Upper lobe of right lung (tissue), 1 donor: ENCODE measurements at places on chromosomes 3 and 15. TPM values are rescaled to one million over a fixed set of nuclear protein-coding genes. Genes with fewer than 3 reads are reported as not detected.

Gene MAGI1
- total RNA-seq = 45.8 TPM

Gene NEK10
- total RNA-seq = 0.49 TPM

Gene LMOD3
- total RNA-seq = 0.12 TPM

Gene IQCF5
- total RNA-seq = not detected

Gene WDR93
- not detected for total RNA-seq

- no peak overlapping the region for H3K4me3 ChIP-seq
- no peak overlapping the region for H3K27ac ChIP-seq
- H3K36me3 ChIP-seq = no peaks in the 10 kb centered on the region
- H3K27me3 ChIP-seq = no peaks in the 10 kb centered on the region
Measured at GRCh38 chr3:98977520-98977919, 76.0 kb upstream of the DCBLD2 start.

GRCh38 chr3:108071368-108071767 is 19.5 kb downstream of the CD47 start:
- DNase-seq = no peak
- H3K4me3 ChIP-seq = no peak overlapping the region
- peaks cover 26% of the 10 kb centered on the region for H3K36me3 ChIP-seq
- peaks cover 14% of the 10 kb centered on the region for H3K4me1 ChIP-seq

DNA sequence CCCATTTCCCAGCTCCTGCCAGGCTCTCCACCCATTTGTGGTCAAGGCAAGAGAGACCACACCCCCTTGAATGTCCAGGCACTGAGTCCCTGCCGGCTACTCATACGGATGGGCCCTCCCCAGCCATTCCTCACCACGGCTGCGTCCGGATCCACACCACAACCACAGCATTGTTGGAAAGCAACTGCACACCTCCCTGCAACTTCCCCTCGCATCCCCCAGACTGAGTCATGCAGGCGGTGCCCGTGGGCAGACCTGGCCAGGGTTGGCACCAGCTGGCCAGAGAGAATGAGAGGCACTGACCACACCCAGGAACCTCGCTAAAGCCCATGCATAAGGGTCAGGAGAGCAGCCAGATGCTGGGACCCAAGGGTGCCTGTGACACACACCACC is 30.5 kb downstream of the LOXL1 start:
- no peak overlapping the region for H3K27ac ChIP-seq
- no peak overlapping the region for H3K4me3 ChIP-seq
- H3K36me3 ChIP-seq = no peaks in the 10 kb centered on the region
- DNase-seq = no peak

DNA sequence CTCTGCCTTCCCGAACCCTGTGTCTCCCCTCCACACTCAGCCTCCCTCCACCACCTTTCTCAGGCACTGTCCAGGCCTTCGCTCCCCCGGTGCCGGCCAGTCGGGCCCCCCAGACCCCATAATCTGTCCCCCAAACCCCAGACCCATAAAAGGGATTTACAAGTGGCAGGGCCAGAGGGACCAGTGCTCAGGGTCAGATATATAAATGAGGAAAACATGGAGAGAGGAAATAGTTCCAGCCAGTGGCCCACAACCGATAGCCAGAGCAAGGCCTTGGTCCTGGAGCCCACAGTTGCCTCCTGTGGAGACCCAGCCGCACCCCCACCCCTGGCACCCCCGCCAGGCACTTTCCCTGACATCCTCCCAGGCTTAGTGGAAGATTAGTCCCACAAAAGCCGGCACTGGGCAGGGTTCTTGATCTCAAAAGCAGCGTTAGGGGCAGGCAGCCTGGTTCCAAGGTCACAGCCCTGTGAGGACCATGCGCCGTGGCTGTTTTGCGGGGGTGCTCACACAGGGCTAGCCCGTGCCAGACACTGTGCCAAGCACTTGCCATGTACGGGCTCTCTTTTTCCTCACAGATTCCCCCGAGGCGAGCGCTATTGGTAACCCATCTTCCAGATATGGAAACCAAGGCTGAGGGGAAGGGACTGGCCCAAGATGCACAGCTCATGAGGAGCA is 1.1 kb upstream of the PLXND1 start:
- DNase-seq = no peak
- peak overlapping the region; percentile 57 for H3K4me3 ChIP-seq
- no peaks in the 10 kb centered on the region for H3K27me3 ChIP-seq
- peaks cover 67% of the 10 kb centered on the region for H3K4me1 ChIP-seq
- H3K27ac ChIP-seq = peak overlapping the region; percentile 87

GRCh38 chr3:32002561-32003368 is 21.2 kb downstream of the ZNF860 start:
- no peaks in the 10 kb centered on the region for H3K27me3 ChIP-seq
- no peaks in the 10 kb centered on the region for H3K36me3 ChIP-seq
- H3K4me3 ChIP-seq = no peak overlapping the region
- peak; percentile 66 for DNase-seq
- no peak overlapping the region for H3K27ac ChIP-seq

DNA sequence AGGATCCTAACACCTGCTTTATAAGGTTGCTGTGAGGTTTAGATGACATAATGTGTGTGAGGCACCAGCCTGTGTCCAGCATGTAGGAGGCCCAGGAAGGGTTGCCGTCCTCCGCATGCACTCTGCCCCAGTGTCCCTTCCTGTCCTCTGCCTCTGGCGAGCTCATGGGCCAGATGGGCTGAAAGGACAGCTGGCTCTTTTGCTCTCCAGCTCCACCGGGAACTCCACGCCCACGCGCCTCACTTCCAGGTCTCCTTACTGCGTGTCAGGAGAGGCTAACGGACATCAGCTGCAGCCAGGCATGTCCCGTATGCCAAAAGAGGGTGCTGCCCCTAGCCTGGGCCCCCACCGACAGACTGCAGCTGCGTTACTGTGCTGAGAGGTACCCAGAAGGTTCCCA is 12.2 kb downstream of the MUC20 start:
- no peak overlapping the region for H3K27ac ChIP-seq

- no peaks in the 10 kb centered on the region for H3K27me3 ChIP-seq
- H3K36me3 ChIP-seq = peaks cover 6% of the 10 kb centered on the region
- peak; percentile 84 for DNase-seq
- peaks cover 4% of the 10 kb centered on the region for H3K4me1 ChIP-seq
- H3K27ac ChIP-seq = no peak overlapping the region
Measured at GRCh38 chr3:58568572-58569286, 8.5 kb downstream of the FAM107A start.

DNA sequence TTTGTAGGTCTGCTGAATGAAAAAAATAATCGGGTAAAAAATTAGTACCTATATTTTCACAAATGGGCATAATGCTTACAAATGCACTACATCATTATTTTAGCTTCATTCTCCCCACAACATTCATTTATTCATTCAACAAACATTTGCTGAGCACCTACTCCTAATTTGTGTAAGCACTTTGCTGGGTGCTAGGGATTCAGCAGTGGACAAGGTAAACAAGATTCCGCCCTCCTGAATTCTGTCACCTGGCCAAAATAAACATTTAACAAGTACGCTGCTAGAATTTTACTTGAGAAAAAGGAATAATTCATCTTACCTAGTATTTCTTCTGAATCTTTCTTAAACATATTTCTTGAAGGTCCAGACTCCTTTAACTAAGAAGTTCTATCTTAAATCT is 72.1 kb downstream of the TIGIT start:
- H3K27ac ChIP-seq = no peak overlapping the region
- peaks cover 6% of the 10 kb centered on the region for H3K4me1 ChIP-seq
- no peaks in the 10 kb centered on the region for H3K36me3 ChIP-seq

DNA sequence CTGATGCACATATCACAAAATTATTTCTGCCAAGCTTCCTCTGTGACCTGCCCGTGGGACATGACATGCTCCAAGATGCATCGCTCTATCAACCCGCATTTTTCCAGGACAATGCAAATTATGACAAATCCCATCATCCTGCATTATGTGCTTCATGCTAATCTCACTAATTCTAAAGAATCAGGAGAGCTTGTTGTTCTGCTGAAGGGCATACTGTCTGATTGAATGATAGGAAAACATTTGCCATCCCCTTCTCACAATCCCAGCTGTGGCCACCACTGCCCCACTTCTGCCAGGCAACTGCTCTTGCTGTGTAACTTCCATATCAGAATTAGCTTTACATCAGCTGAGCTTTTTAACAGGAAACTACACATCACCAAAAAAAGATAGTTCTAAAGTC is 203.5 kb upstream of the NANOGP8 start:
- H3K27me3 ChIP-seq = no peaks in the 10 kb centered on the region
- H3K27ac ChIP-seq = no peak overlapping the region
- H3K4me1 ChIP-seq = no peaks in the 10 kb centered on the region
- H3K4me3 ChIP-seq = no peak overlapping the region

GRCh38 chr15:101641894-101642293 is 10.3 kb downstream of the TM2D3 start:
- no peak overlapping the region for H3K4me3 ChIP-seq
- peaks cover 74% of the 10 kb centered on the region for H3K36me3 ChIP-seq
- no peaks in the 10 kb centered on the region for H3K27me3 ChIP-seq
- peaks cover 8% of the 10 kb centered on the region for H3K4me1 ChIP-seq

DNA sequence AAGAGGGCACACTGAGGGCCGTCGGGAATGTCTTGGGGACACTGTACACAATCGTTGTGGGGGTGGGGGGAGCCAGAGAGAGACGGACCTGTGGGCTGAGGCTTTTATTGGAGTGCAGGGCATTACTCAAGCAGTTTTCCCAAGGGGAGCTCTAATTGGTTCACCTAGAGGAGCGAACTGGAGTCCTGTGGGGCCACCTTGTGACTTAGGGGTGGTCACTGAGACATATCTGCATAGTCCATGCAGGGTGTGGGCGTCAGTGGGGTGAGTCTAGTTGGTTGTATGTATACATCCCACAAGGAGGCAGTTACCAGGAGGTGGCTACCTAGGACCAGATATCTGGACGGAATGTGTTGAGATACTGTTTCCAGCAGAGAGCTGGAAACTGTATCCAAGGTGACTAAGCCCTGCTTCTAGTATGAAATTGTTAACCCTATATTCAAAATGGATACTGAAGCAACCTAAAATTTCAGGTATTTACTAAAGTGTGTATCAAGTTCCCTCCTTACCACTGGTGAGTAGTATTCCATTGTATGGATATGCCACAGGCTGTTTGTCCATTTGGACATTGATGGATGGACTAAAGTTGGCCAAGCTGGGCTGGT is 2.6 kb upstream of the PIGZ start:
- DNase-seq = no peak
- H3K36me3 ChIP-seq = no peaks in the 10 kb centered on the region

DNA sequence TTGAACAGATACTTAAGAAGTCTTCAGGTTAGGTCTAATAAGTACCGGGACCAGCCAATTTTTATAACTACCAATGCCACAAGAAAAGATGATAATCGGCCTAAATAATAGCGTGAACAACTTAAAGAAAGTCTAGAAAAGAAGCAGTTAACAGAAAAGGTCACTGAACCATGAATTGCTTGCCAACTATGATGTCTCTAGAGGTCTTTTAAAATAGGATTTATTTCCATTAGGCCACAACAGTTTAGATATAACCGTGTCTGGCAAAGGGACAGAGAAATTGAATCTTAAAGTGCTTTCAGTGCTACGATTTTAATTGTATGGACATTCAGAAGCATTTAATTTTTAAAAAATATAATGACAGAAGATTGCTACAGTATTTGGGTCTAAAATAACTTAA is 1070.4 kb downstream of the ROBO1 start:
- no peak overlapping the region for H3K4me3 ChIP-seq
- DNase-seq = no peak
- no peaks in the 10 kb centered on the region for H3K36me3 ChIP-seq
- no peak overlapping the region for H3K27ac ChIP-seq
- no peaks in the 10 kb centered on the region for H3K27me3 ChIP-seq
